ENCODE measurements at places on chromosomes 3 and 15.

DNA sequence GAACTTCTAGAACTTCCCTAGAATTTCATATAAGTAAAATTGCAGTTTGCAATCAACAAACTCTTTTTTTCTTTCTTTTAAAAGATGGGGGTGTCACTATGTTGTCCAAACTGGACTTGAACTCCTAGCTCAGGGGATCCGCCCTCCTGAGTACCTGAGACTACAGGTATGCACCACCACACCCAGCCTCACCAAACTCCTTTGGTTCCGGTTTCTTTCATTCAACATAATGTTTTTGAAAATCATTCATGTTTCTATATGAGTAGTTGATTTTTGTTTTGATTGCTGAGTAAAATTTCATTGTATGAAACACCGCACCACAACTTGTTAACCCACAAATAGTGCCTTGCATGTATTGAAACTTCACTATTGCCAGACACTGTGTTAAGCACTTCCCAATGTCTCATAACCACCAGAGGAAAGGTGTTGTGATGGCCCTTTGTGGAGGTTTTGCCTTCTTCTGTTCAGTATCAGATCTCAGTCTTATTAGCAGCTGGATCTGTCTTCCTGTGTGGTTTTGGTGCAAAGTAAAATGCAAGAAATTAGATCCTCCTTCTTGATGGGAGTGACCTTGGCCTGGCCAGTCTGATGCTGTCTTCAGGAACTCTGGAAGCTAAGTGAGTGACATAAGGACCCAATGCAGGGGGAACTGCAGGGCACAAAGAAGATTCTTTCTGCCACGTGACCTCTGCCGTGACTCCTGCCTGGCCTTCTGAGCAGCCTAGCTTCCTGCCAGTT lies 78.8 kb upstream of the UBE2E1 start:
- DNase-seq = no peak

- no peak for DNase-seq
Observed at GRCh38 chr3:10708216-10708893, 107.7 kb upstream of the SLC6A11 start.

DNA sequence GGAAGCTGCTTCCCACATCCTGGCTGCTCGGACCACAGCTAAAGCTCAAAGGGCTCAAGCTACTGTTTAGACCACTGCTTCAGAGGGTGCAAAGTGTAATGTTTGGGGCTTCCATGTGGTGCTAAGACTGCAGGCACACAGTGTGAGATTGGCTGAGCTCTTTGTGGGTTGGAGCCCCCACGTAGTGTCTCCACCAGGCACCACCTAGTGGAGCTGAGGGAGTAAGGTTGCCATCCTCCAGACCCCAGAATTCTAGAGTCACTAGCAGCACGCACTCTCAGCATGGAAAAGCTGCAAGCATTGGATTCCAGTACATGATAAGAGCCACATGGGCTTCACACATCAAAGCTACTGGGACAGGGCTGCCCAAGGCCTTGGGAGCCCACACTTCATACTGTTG lies 9.3 kb downstream of the MKRN3 start:
- no peak for DNase-seq

GRCh38 chr3:177817751-177818150 lies 620.5 kb upstream of the TBL1XR1 start:
- DNase-seq = no peak

Data from effector CD4-positive, alpha-beta T cell (primary cell).